ENCODE measurements at places on chromosomes 3 and 15.

- DNase-seq, result no peak
Observed at GRCh38 chr3:25690768-25691533, 26.2 kb upstream of the TOP2B start.

DNA sequence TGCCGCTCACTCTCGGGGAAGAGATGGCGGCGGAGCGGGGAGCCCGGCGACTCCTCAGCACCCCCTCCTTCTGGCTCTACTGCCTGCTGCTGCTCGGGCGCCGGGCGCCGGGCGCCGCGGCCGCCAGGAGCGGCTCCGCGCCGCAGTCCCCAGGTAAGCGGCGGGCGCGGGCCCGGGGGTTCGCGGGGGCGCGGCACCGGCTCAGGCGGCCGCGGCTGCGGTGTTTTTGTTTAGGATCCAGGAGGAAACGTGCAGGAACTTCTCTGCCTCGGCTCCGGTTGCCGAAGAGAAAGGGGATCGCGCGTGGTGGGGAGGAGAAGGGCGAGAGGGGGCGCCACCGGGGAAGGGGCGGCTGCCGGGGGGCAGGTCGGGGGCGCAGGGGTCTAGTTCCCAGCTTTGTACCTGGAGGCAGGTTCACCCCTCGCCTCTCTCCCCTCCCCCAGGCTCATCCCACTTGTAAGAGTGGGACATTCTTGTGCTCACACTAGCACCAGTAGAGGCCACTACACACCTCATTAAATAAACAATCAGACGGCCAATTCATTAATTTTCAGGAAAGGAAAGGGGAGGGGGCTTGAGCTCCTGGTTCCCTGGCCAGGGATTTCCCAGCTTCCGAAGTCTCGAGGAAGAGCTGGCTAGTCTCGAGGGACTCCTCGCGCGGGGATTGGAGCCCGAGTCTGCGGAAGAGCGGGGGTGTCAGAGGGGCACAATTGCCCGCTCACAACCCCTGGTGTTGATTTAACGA, 562 bp downstream of the NEO1 start:
- peak; percentile 26 for DNase-seq

- DNase-seq, result no peak
Observed at GRCh38 chr3:197001106-197001971, 28.3 kb downstream of the MELTF start.

DNA sequence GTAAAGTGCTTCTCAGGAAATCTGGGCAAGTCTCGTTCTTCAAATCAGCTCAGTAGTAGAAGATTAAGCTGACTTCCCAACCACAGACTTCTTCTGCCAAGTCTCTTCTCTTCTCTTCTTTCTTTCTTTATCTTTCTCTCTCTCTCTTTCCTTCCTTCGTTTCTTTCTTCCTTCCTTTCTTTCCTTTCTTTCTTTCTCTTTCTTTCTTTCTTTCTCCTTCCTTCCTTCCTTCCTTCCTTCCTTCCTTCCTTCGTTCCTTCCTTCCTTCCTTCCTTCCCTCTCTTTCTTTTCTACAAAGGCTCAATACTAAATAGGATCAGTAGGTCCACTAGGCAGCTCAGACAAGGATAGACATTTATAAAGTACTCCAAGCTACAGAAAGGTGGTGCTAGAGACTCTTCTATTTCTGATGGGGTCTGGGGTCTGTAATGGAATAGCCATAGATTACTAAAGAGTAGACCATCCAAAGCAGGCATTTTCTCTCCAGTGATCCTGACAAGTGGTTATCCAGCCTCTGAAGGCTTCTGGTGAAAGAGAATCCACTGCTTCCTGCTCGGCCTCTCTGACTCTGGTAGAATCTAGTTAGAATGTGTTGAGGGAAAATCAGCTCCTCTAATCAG, 100.8 kb downstream of the TPRG1 start:
- peak; percentile 57 for DNase-seq

GRCh38 chr3:144670571-144670970, 698.9 kb downstream of the DIPK2A start:
- DNase-seq, result no peak

- no peak for DNase-seq
Observed at GRCh38 chr3:128804811-128805155, 74.6 kb upstream of the ACAD9 start.

DNA sequence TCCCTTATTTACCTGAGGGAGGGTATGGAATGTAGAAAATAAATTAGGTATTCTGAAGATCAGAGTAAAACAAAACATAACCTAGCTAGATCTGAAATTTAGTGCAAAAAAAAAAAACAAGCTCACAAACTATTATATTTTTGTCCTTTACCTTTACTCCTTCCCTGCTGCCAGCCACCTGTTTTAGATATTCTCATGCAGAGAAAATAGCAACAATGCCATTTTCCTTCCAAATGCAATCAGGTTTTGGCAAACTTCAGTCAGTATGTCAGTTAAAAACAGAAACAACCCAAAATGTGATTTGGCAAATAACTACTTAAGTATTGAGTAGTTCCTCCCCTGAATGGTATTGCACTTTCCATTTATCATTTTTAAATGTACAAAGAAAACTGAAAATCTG, 35.8 kb downstream of the PEAK1 start:
- no peak for DNase-seq

DNA sequence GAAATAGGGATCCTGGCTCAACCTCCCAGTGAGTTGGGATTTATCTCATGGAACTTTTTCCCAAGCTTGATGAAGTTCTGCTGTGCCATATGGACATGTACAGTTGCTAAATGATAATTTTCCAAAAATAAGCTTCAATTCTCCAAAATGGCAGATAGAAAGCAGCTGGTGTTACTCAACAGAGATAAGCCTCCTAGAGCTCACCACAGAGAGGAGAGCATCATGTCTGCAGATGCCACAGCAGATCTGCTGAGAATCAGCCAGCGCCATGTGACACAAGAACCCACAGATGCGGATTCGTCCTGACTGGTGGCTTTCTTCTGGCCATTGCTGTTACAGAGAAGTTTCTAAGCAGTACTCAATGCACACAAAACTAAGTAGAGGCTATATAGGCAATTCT, 50.6 kb downstream of the AGTR1 start:
- no peak for DNase-seq

GRCh38 chr15:39887211-39887610, 32.9 kb downstream of the GPR176 start:
- DNase-seq, result no peak

- no peak for DNase-seq
Observed at GRCh38 chr3:71989165-71989564, 204.2 kb upstream of the PROK2 start.

DNA sequence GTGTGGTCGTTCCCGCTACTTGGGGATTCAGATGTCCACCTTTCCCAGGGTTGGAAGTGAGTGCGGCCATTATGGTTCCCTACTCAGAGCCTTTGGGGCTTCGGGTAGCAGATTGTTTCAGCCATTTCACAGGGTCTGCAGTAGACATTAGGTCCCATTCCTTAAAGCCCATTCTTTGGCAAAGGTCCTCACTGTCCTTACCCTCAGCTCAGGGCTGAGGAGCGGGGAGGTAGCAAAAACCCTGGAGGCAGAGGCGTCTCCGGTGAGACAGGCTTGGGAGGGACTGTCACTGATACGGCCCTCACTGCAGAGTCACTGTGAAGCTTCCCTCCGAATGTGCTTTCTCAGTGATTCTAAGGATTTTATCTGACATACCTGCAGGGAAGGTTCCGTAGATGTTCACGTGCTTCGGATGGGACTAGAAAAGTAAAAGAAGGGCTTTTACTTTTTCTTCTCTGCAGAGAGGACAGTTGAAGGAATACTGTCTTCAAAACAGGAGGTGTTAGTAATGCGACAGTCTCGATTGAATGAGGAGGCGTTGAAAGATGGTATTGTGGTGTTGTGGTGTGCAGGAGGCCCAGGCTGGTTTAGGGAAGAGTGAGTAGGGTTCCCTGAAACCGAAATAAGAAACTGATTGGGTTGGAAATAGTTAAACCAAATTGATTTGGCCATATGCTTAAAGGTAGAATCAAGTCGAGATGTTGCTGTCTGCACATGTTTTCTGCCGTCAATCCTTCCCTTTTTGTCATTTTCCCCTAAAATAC, 630 bp downstream of the ATP6V1A start:
- DNase-seq, result peak; percentile 65

DNA sequence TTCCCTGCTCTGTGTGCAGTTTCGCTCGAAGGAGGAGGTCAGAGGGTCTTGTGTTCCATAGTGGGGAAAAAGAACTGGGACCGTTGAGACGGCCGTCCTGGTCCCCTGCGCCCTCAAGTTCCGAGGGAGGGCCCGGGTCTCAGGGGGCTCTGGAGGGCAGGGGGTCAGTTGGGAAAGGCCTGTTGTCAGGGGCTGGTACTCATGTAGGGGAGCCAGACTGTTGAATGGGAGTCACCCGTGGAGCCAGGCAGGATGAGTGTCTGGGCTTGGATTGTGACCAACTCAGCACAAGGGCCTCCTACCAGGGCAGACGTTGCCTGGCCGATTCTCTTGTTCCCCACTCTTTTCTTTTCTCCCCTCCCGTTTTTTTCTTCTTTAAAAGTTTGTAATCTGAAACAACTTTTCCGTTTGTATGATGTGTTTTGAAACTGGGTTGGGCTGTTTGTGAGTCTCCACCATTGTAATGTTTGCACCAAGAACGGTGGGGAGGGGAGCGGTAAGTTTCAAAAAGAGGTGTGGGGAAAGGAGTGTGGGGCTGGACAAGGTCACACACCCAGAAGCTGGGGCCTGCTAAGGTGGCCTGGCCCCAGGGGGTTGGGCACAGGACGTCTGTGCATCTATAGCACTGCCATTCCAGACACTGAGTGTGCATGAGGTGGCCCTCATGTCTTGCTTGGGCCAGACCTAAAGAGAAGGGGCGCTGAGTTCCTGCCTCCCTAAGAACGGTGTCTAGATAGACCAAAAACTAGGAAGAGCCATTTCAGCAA, 1.1 kb downstream of the CMTM7 start:
- DNase-seq, result peak; percentile 66

GRCh38 chr3:76487446-76487845, 552.5 kb upstream of the ROBO2 start:
- DNase-seq, result no peak

GRCh38 chr3:101836652-101837598, 12.4 kb upstream of the NFKBIZ start:
- no peak for DNase-seq

DNA sequence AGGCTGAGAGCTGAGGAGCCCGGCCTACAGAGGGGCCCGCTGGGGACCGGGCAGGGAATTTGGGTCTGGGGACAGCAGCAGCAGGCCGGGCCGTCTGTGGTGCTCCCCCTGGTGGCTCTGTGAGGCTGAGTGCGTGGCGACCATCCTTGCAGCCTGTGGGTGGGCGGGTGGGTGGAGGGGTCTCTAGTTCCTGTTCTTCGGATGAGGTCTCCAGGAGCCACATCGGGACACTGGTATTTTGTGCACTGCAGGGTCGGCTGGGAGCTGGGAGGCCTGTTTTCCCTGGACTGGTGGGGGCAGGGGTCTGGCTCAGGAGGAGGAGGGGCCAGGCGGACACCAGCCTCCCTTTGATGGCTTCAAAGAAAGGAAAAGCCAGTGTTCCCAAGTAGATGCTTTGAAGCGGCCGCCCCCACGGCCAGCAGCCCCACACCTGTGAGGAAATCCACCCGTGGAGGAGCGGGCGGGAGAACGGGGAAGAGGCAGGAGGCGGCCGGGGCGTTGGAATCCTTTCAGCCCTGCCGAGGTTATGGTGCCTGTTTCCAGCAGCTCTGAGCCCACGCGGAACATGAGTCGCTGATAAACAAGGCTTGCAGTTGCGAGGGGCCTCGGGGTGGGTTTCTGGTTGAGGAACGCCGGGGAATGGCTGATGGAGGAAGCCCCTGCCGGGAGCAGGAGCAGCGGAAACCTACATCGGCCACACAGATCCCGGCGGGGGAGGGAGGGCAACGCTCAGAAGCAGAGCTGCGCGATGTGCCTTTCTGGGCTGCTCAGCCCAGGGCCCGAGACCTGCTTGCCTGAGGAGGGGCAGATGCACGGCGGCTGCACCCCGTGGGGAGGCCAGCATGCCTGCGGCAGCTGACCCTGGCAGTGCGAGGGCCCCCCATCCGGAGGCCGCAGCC, 154.3 kb downstream of the NSMCE3 start:
- no peak for DNase-seq

GRCh38 chr3:143349455-143349854, 229.9 kb downstream of the CHST2 start:
- DNase-seq, result peak; percentile 53

DNA sequence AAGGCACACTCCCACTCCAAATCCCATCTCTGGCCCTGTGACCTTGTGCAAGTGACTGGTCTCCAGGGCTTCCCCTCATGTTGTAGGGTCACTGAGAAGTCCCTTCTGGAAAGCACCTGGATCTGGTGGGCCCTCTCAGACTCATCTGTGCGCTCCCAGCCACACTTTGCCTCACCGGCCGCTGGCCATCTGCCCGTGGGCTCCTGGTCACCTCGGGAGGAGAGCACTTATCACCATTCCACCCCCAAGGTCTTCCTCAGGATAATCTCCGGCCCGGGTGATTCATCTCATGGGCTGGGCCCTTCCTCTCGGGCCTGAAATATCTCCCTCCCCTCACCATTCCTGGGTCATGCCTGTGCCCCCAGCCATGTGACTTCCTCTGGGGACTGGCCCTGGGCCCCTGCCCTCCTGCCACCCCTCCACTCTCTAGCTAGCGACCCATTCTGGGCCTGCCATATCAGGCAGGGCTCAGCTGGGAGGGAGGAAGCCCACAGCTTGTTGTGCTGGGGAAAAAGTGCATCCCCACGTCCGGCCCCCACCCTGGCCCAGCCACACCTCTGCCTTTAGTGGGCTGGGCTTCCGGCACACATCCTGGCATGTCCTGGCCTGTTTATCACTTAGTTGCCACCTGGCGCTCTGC, 10.6 kb upstream of the WNT7A start:
- no peak for DNase-seq

DNA sequence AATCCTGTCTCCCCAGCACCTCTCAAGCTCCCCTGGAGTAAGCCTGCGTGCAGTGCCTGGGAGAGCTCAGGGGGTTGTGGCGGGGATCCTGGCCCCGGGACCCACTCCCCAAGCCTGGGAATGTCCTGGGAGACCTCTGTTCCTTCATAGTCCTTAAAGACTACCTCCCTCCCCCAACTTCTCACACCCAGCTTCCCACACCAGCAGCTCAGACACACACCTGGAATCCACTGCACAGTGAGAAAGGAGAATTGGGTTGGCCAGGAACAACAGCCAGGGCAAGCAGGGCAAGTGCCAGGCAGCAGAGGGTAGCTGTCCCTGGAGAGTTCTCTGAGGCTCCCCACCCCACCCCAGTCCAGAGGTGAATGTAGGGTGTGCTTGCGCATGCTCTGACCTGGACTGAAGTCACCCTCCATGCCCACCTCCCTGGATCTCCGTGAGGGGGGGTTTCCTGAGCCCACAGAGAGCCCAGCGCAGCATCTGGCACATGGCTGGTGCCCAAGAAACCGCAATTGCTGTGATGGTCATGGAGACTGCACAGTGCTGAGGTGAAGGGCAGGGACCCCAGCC, 22.2 kb downstream of the PSTPIP1 start:
- DNase-seq, result no peak

DNA sequence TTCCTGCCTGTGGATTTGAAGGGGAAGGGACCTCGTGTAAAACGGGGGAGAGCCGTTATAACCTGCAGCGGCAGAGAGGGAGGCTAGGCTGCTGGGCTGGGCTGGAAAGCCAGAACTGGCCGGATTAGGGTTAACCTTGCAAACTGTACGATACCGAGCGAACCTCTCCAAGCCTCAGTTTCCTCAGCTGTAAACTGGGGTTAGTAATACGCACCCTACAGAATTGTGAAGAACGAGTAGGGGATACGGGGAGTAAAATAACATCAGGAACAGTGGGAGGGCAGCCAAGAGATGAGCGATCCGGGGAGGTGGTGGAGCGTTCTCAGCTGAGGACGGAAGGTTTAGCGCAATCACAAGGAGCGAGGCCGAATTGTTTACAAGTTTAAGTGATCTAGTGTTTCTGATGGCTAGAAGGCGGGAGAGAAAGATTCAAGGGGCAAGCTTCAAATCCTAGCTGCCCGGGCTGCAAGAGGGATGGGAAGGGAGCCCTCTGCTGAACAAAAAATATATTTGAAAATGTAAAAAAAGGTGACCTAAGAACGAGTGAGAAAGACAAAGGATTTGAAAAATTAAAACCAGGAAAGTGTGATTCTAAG, 768 bp upstream of the SEMA5B start:
- peak; percentile 58 for DNase-seq

Data from activated CD4-positive, alpha-beta T cell treated with anti-CD3 and anti-CD28 coated beads, Interleukin-2, Interleukin-6, amounts not matched to agents 100 ng/mL and 50 ng/mL, durations not matched to agents 16 hours and 8 hours (primary cell).